ENCODE measurements at places on chromosomes 12 and 14.

- DNase-seq = no peak
Observed at GRCh38 chr12:92438641-92439419, 264.0 kb upstream of the PLEKHG7 start.

DNA sequence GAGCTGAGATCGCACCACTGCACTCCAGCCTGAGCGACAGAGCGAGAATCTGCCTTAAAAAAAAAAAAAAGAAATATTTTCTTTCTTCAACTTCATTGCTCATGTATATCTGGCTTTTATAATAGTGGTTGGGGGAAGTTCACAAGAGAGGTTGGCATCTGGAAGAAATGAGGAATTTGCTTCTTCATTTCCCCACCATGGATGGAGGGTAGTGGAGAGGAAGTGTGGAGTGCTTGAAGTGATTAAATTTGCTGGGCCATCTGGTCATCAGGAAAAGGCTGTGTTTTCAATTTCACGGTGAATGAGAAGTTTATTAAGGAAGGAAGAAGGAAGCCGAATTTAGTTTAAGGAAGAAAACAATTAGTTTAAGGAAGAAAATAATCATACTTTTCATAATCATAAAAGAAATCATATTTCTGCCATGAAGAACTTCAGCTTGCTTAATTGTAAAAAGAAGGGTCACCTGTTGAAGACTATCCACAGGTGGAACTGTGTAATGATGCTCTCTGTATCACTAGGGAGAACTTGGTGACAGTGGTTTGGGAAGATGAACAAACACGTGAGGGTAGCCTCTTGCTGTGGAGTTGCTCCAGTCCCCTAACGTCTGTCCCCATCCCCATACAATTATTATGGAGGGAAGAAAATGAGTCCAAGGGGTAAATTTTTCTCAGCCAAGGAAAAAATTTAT is 197.3 kb upstream of the ARHGAP5 start:
- DNase-seq = no peak

GRCh38 chr14:64265222-64265621 is 28.9 kb downstream of the ESR2 start:
- DNase-seq = no peak

DNA sequence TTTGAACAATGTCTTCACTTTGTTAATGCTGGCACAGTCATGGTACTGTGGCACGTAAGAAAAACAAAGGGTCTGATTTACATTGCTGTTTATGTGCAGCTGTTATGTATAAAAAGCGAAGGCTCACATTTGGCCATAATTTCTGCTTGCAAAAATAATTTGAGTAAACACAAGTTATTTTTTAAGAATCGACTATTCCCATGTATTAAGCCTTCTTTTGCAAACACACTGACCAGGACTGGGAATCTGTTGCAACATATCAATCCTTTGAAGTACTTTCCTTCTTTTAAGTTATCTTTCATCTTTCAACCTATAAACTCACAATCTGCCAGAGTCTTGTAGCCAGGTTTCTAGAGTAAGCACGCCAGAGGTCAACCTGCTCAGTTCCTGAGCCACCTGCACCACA is 145.4 kb upstream of the BMP4 start:
- no peak for DNase-seq

DNA sequence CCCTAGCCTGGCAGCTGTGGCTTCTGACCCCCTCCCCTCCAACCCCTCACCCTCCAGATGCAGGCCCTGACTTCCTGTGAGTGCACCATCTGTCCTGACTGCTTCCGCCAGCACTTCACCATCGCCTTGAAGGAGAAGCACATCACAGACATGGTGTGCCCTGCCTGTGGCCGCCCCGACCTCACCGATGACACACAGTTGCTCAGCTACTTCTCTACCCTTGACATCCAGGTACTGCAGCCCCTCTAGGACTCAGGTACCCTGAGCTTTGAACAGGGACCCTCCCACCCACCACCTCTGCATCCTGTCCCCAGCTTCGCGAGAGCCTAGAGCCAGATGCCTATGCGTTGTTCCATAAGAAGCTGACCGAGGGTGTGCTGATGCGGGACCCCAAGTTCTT is 6.0 kb upstream of the IRF9 start:
- DNase-seq = no peak

- no peak for DNase-seq
Observed at GRCh38 chr14:21023174-21023573, 1.7 kb downstream of the NDRG2 start.

GRCh38 chr14:95547272-95547625 is 12.4 kb downstream of the GLRX5 start:
- no peak for DNase-seq

- DNase-seq = no peak
Observed at GRCh38 chr12:95213928-95214327, 3.3 kb downstream of the FGD6 start.

DNA sequence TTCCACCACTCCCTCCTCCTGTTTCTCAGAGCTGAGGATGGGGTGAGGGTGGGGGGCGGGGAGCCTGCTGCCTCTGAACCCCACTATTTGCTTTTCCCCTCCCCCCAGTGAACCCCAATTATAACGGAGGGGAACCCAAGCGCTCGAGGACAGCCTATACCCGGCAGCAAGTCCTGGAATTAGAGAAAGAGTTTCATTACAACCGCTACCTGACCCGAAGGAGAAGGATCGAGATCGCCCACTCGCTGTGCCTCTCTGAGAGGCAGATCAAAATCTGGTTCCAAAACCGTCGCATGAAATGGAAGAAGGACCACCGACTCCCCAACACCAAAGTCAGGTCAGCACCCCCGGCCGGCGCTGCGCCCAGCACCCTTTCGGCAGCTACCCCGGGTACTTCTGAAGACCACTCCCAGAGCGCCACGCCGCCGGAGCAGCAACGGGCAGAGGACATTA is 1.1 kb downstream of the HOXC4 start:
- DNase-seq = no peak

DNA sequence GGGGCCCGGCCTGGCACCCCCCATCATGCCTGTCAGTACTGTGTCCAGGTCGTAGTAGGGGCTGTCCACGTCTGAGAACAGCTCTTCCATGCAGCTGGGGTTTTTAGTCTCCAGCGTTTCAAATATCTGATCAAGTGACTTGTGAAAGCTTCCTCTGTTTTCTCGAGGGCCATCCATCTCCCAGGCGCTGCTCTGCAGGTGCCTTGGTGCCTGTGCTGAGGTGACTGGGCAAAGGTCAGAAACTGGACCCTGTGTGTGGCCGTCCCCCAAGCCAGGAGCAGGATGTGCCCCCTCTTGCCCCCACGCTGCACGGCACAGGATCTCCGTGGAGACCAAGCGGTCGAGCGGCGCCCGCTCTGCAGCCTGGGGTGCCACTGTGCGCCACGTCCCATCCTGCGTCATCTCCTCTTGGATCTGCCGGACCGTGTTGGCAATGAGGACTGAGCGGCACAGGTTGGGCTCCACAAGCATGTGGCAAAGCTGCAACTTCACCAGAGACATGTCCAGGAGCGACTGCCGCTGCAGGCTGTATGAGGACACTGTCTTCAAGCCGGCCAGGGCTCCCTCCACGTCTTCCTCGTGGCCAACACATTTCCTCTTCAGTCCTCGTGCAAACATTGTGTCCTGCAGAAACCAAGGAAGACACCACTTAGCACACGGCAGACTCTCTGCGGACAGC is 9.4 kb downstream of the CDCA4 start:
- DNase-seq = no peak

DNA sequence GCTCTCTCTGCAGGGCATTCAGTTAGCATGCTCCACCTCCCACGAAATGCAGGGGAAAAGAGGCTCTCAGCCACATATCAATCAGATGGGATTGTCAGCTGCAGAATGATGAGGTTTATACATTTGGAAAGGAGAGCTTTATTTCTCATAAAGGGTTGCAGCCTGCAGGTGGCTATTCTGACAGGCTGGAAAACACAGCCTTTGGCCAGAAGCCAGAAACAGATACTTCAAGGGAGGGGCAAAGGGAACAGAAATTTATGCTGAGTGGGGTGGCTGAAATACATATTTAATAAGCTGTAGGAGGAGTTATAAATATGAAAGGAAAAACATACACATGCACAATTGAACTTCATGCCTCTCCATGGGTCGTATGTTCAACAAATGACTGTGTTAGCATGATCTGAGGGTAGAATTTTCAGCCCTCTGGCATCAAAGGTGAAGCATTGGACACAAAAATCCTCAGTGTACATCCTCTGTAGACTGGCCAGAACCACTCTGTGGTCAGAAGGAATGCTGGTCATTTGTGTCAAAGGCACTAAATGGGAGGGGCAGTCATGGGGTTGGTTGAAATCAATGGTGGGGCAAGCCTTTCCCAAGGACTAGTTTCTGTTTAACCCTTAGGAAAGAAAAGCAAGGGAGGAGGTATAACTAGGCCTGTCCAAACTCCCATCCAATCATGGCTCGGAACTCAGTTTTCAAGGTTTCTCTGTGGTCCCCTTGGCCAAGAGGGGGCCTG is 62.4 kb downstream of the TMX1 start:
- DNase-seq = no peak

GRCh38 chr14:75404847-75405246 is 23.0 kb upstream of the JDP2 start:
- no peak for DNase-seq

DNA sequence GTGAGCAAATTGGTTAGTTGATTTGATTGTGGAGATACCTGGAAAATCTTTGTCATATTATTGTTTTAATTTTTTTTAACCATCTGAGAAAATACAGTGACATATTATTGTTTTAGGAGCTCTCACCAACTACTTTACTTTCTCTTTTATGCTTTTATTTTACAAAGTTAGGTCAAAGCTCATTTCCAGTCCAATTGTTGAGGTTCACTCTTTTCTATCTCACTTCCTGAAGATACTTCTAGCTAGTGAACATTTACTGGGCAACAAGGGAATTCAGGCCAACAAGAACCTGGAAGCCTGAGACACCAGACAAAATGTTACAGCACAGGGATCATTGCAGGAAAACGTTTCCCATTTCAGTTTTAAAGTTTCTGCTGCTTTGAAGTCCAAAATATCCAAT is 3.9 kb downstream of the TMEM30B start:
- DNase-seq = no peak

DNA sequence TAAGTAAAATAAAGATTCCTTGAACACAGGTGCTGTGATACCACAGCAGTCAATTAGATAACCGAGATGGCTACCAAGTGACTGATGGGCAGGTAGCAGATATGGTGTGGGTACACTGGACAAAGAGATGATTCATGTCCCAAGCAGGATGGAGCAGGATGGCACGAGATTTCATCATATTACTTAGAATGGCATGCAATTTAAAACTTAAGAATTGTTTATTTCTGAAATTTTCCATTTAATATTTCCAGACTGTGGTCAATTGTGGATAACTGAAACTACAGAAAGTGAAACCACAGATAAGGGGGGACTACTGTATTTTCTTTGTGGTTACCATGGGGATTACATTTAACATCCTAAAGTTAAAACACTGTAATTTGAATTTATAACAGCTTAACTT is 7.5 kb upstream of the ZFP36L1 start:
- no peak for DNase-seq

- peak; percentile 68 for DNase-seq
Observed at GRCh38 chr14:106843951-106844483, 1317.6 kb downstream of the TMEM121 start.

- DNase-seq = peak; percentile 74
Observed at GRCh38 chr12:132327336-132328171, 1.8 kb downstream of the GALNT9 start.

GRCh38 chr12:126509572-126509971 is 1444.3 kb downstream of the AACS start:
- DNase-seq = no peak

- DNase-seq = no peak
Observed at GRCh38 chr14:71169861-71170260, 262.6 kb downstream of the PCNX1 start.

GRCh38 chr12:89433634-89434033 is 81.3 kb upstream of the DUSP6 start:
- DNase-seq = no peak

GRCh38 chr12:96069511-96070231 is 34.3 kb upstream of the LTA4H start:
- no peak for DNase-seq

- DNase-seq = no peak
Observed at GRCh38 chr14:74935360-74935680, 12.3 kb upstream of the RPS6KL1 start.

DNA sequence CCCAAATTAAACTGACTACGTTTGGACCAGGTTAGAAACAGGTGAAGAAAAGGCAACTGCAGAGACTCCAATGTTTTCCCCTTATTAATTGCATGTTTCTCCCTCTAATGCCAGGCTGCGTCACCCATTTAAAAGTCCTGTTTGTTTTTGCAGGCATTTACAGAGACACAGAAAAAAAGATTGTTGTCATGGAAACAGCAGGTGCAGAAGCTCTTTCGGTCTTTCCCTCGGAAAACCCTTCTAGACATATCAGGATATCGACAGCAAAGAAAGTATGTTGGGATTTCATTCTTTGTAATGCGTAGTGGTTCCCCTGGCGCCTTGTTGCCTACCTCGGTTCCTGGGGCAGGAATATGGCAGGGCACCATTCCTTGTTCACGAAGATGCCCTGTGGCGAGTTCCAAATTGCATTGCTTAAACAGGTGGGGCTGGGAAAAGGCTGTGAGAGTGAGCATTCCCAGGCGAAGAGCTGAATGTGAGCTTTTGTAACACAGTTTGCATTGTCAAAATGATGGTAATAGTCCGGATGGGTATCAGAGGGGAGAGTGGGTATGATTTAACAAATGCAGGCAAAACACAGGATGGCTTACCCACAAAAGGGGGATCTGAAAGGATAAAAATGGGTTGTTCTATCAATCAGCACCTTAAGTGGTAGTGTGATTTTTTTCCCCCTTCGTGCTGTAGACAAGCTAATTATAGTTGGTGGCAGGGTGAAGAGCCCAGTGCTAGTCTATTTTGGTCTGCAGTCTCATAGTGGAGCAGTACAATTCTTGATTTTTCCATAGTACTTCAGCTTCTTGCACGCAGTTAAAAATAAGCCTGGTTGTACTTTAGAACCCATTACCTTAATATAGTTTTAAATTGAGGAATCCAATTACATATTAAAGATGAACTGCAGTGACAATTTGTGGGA is 132.4 kb downstream of the GCH1 start:
- no peak for DNase-seq

- DNase-seq = peak; percentile 78
Observed at GRCh38 chr14:94423453-94424056, 29.0 kb downstream of the SERPINA11 start.

DNA sequence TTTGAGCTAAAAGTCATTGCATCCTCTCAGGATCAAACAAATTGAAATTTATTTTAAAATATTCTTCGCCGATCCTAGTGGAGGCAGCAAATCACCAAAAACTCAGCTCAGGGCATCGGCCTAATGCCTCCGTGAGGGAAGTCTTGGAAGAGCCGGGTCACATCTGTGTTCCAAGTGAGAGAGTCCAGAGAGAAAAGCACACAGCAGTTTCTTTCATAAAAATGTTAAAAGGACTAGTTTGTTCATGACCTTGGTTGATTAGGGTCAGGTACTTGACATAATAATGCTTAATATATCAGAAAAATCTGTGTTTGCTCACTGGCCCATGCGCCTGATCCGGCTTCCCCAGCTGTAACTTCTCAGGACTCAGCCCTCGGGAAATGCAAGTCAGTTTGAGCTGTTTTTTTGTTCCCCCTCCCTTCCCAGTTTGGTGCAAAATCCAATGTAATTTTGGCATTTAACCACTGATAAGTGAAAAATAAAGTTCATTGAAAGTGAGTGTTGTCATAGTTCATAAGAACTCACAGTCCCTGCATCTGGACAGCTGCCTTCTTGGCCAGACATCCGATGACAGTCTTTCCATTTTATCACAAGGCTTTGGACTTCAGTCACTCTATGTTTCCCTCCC is 161.7 kb downstream of the CAND1 start:
- DNase-seq = no peak
